SK-N-SH (cell line): ENCODE measurements at places on chromosomes 3 and 15.

GRCh38 chr3:2910997-2911396 is 199.2 kb downstream of the IL5RA start:
- no peaks in the 10 kb centered on the region for H3K4me1 ChIP-seq
- H3K36me3 ChIP-seq = no peaks in the 10 kb centered on the region
- H3K27me3 ChIP-seq = no peaks in the 10 kb centered on the region
- no peak for DNase-seq

DNA sequence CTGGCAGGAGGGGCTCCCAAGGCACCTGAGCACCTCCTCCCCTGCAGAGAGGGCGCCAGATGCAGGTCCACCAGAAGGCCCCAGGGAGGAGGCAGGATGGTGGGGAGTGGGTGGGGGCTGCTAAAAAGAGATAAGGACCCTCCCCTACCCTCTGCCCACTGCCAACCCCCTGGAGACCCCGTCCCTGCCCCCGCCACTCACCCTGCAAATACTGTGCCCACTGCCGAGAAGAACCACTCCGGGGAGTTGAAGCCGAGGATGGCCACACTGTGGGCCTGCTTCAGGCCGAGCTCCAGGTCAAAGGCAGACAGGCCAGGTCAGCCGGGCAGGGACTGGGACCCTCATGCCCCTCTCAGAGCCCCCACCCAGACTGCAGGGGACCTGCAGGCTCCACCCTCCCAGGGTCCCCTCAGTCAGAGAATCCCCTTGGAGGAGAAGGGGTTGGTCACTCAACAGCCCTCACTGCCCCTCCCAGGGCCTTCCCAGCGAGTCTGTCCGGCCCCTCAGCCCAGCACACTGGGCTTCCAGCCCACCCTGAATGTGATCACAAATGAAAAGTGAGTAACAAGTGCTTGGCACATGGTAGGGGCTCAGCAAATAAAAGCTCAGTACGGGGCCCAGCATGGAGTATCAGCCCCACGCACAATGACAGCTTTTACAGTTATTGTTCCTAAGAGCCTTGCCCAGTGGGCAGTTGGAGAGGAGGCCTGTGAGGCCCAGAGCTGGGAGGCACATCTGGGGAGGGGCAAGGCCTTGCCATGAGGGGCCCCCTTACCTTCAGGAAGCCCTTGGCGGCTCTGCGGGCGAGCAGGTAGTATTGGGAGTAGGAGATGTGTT is 40.4 kb downstream of the ACSBG1 start:
- H3K4me3 ChIP-seq = no peak overlapping the region
- H3K36me3 ChIP-seq = no peaks in the 10 kb centered on the region
- DNase-seq = no peak
- no peaks in the 10 kb centered on the region for H3K27me3 ChIP-seq
- no peaks in the 10 kb centered on the region for H3K4me1 ChIP-seq

DNA sequence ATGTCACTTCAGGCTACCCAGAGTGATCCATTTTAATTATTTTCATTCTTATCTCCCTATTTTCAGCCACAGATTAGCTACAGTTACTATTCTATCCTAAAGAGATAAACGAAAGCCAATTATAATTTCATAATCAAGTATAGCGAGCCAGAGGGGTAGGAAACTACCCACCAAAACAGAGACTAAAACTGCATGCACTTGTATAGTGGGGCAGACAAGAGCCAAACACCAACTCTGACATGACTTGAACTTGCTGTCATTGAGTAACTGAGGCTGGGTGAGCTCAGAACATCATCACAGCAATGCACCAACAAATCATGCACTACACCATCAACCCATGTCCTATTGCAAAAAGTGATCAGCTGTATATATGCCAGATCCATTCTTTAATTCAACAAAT is 64.8 kb downstream of the FBN1 start:
- H3K4me3 ChIP-seq = no peak overlapping the region
- no peaks in the 10 kb centered on the region for H3K27me3 ChIP-seq
- DNase-seq = no peak

- no peaks in the 10 kb centered on the region for H3K4me1 ChIP-seq
- H3K27me3 ChIP-seq = no peaks in the 10 kb centered on the region
- H3K36me3 ChIP-seq = no peaks in the 10 kb centered on the region
- no peak overlapping the region for H3K4me3 ChIP-seq
- DNase-seq = no peak
Measured at GRCh38 chr3:43102773-43103480, 3.0 kb downstream of the POMGNT2 start.

DNA sequence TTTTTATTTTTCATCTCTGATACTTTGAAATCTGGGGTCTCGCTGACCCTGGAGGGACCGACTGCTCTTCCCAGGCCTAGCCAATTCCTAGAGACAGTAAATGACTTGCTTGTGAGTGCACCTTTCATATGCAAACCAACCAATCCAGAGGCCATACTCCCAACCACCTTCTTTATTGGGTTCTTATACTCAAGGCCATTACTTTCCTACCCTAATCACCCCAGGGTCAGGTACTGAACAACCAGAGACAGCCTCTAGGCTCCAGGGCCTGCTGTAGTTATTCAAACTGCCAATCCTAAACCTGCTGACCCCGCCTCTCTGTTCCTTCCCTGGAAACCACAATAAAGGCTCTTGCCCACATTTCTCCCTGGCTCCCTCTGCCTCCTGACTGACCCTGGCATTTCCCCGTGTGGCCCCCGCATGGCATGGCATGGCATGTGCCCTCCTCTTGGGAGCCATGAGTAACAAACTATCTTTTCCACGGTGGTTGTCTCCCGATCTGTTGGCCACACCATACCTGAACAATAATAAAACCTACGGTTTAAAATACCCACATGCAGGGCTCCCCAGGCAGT is 42.9 kb downstream of the ADCY5 start:
- H3K4me1 ChIP-seq = no peaks in the 10 kb centered on the region; the same call in 1 of the 2 replicates
- no peak overlapping the region for H3K4me3 ChIP-seq
- H3K27ac ChIP-seq = no peak overlapping the region
- H3K27me3 ChIP-seq = peaks cover 12% of the 10 kb centered on the region
- H3K36me3 ChIP-seq = no peaks in the 10 kb centered on the region

- no peaks in the 10 kb centered on the region for H3K4me1 ChIP-seq
- no peak for DNase-seq
- no peak overlapping the region for H3K27ac ChIP-seq
- no peak overlapping the region for H3K4me3 ChIP-seq
- H3K27me3 ChIP-seq = no peaks in the 10 kb centered on the region
- no peaks in the 10 kb centered on the region for H3K36me3 ChIP-seq
Measured at GRCh38 chr3:125200731-125201139, 11.8 kb downstream of the SLC12A8 start.

GRCh38 chr15:40100947-40101905 is 7.5 kb downstream of the BMF start:
- no peaks in the 10 kb centered on the region for H3K27me3 ChIP-seq
- DNase-seq = no peak
- H3K27ac ChIP-seq = no peak overlapping the region
- H3K4me1 ChIP-seq = peaks cover 72% of the 10 kb centered on the region
- no peaks in the 10 kb centered on the region for H3K36me3 ChIP-seq
- H3K4me3 ChIP-seq = no peak overlapping the region
